ENCODE measurements at places on chromosomes 1 and 21.

- no peak for DNase-seq
Measured at GRCh38 chr1:113442131-113442530, 51.8 kb downstream of the MAGI3 start.

- DNase-seq, result no peak
Measured at GRCh38 chr1:19824541-19824940, 9.5 kb upstream of the RNF186 start.

DNA sequence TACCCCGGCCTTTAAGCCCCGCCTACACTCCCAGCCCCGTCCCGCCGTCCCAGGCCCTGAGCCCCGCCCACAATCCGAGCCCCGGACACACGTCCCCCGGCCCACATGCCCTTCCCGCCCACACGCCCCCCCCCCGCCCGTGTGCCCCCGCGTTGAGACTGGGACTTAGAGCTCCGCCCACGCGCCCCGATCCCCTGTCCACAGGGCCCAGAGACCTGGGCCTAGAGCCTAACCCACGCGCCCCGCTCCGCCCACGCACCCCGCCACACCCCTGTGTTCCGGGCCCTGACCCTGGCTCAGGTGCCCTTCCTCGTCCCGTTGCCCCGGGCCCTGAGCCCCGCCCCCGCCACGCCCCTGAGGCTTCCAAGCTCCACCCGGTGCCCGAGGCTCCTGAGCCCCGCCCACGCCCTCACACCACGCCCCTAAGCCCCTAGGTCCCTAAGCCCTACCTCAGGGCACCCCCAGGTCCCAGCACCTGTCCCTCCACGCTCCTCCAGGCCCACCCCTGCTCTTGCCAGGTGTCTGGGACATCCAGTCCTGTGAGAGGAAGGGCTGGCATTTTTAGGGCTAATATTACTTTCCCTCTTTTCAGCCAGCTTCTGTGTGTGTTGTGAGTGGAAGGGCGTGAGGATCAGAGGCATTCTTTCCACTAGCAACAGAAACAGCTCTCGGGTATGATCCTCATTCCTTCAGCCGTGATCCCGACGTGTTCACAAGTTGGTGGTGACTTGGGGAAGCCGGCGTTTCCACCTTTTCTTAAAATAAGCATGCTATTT lies 552 bp upstream of the GPR157 start:
- DNase-seq, result peak; percentile 79

DNA sequence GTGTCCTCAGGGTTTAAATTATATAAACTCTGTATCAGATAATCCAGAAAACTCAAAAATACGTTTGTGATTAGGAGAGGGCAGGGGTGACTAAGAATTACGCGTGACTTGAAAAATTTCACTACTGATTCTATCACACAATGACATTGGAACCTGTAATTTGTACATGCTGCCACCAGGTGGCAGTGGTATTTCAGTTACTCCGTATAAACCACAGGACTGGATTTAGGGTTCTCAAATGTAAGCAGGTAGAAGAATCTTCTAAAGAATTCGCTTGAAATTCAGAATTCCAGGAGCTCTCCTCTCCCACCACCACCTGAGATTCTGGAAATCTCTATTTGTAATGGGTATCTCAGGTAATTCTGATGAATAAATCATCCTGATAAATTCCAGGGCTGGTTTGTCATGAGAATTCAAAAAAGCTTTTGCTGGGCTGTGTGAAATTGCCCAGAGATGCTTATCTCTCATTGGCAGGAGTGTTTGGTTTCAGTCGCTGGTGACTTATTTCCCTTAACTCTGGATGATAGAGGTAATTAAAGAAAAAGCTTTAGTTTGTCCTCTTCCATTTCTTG lies 1.7 kb upstream of the KRTAP7-1 start:
- peak; percentile 0 for DNase-seq

- DNase-seq, result no peak
Measured at GRCh38 chr1:228487336-228488124, at the start of gene RNF187. TSS of gene RNF187 (plus strand) at chr1:228487382.

DNA sequence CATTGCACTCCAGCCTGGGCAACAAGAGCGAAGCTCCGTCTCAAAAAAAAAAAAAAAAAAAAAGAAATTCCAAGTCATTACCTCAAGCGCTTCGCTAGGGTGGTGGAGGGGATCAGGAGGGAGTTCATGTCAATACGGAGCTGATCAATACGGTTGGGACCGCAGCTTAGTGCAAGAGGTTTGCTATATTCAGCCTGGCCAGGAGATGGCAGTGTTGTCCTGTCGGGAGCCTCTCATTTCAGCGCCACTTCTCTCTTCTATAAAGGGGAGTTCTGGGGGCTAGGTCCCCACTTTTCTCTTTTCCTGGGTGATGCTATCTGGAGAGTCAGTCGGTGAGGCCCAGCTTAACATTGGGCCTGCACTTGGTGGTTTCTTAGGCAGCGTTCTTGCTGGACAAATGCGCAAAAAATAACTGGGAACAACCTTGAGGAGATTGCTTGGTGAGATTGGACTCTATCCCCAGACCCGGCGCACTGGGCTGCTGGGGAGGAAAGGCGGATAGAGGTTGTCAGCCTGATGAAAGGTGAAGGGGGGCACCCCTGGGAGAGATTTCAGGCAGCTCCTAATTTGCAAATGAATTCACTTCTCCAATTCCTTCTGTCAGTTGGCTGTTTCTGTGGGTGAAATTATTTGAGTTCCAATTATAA lies 40.4 kb downstream of the KIAA0040 start:
- DNase-seq, result peak; percentile 45
